ENCODE measurements at places on chromosomes 6 and 20.

GRCh38 chr20:56285496-56285895 is 37.0 kb downstream of the MC3R start:
- DNase-seq, result no peak

DNA sequence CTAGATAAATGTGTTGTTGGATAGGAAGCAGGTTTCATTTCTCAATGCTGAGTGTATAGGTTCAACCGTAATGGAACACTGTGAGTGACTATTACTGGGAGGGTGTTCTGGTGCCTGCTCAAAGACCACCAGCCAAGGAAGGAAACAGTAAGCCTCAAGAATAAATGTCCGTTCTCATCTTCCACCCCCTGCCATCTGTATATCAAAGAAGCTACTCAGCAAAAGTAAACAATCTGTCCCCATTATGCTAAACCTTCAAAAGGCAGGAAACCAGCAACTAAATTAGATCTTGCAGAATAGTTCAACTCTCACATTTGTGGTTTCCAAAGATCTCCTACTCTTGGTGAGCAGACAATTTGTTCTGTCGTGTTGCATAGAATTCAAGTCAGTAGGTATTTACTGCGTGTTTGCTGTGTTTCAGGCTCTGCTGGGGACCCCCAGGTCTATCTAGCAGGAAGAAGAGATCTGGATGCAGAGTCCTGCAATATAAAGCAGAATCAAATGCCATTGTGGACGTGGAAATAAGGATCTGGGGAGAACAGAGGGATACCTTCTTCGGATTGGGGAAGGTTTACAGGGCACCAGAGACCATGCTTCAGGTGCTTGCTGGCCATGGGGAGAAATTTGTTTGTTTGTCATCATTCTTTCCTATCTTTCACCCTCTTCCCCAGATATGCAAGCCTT is 87.3 kb downstream of the SCML4 start:
- DNase-seq, result no peak

- DNase-seq, result no peak
These were observed 248.9 kb downstream of the TPBG start for GRCh38 chr6:82612475-82613039.

DNA sequence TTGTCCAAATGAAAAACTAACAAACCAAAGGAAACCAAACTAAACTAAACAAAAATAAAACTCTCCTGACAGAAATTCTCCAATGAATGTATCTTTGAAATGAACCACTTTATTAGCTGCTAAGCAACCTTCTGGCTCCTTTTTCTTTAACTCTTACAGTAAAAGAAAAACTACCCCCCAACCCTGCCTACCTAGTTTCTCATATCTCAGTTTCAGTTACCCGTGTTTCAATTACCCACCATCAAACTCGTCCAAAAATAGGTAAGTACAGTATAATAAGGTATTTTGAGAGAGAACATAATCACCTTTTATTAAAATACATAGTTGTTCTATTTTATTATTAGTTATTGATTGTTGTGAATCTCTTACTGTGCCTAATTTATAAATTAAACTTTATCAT is 177.4 kb upstream of the THEMIS start:
- no peak for DNase-seq

- no peak for DNase-seq
These were observed 19.1 kb upstream of the FOXC1 start for GRCh38 chr6:1590580-1590979.

GRCh38 chr6:146905181-146905704 is 299.0 kb upstream of the STXBP5 start:
- DNase-seq, result no peak

DNA sequence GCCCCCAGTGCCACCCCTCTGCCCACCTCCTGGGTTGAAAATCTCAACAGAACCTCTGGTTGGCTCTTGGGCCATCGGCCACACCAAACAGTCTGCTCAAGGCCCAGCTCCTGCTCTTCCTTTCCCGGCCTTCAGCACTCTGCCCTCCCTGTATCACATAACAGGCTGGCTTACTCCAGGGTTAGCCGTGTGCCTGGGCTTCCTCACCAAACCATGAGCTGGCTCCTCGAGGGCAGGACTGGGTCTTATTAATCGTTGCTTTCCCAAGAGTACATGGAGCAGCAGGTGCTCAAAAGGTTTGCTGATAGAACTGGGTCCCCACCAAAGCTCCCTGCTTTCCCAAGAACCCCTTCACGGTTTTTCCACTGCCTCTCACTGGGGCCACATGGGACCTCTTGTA is 12.7 kb upstream of the FAM83C start:
- no peak for DNase-seq
